ENCODE measurements at places on chromosomes 6 and 20. TPM values are rescaled to one million over a fixed set of nuclear protein-coding genes. Genes with fewer than 3 reads are reported as not detected.
A peak's percentile ranks its signal among the peaks of the same experiment; 100 is the strongest.

DNA sequence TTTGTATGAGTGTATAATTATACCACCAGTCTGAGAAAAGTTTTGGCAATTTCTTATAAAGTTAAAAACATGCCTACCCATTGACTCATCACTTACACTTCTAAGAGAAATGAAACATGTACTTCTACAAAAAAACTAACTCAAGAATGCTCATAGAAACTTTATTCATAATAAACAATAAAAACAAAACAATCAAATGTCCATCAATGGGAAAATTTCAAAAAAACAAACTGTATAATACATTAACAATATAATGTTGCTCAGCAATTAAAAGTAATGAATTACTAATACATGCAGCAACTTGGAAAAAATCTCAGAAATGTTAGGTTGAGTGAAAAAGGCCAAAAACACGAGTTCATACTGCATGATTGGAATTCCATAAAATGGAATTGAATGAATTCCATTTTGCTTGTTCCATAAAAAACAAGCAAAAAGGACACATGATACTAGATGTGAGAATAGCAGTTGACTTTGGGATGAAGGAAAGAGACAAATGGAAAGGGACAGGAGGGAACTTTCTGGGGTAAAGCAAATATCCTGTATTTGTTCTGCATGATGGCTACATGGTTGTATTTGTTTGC, 726.6 kb downstream of the RFPL4B start:
- no peaks in the 10 kb centered on the region for H3K4me1 ChIP-seq
- H3K27ac ChIP-seq: no peak overlapping the region
- no peaks in the 10 kb centered on the region for H3K27me3 ChIP-seq
- H3K36me3 ChIP-seq: no peaks in the 10 kb centered on the region

- no peaks in the 10 kb centered on the region for H3K27me3 ChIP-seq
- DNase-seq: no peak
- no peaks in the 10 kb centered on the region for H3K36me3 ChIP-seq
- no peak overlapping the region for H3K27ac ChIP-seq
Observed at GRCh38 chr6:110746680-110747079, 68.6 kb downstream of the CDK19 start.

- no peaks in the 10 kb centered on the region for H3K36me3 ChIP-seq
- peak overlapping the region; percentile 71 for H3K27ac ChIP-seq
- no peaks in the 10 kb centered on the region for H3K4me1 ChIP-seq
- H3K4me3 ChIP-seq: no peak overlapping the region
- DNase-seq: no peak
- no peaks in the 10 kb centered on the region for H3K27me3 ChIP-seq
Observed at GRCh38 chr20:19120569-19120968, 91.9 kb upstream of the SLC24A3 start.

GRCh38 chr6:134707342-134708031, 242.4 kb downstream of the ALDH8A1 start:
- DNase-seq: peak; percentile 69
- no peaks in the 10 kb centered on the region for H3K36me3 ChIP-seq
- H3K27me3 ChIP-seq: no peaks in the 10 kb centered on the region
- H3K27ac ChIP-seq: no peak overlapping the region
- H3K4me1 ChIP-seq: peaks cover 3% of the 10 kb centered on the region

GRCh38 chr6:143449714-143450452, 612 bp downstream of the ADAT2 start:
- peaks cover 11% of the 10 kb centered on the region for H3K4me1 ChIP-seq
- H3K27ac ChIP-seq: peak overlapping the region; percentile 70
- H3K36me3 ChIP-seq: no peaks in the 10 kb centered on the region
- H3K27me3 ChIP-seq: no peaks in the 10 kb centered on the region
- peak overlapping the region; percentile 56 for H3K4me3 ChIP-seq

DNA sequence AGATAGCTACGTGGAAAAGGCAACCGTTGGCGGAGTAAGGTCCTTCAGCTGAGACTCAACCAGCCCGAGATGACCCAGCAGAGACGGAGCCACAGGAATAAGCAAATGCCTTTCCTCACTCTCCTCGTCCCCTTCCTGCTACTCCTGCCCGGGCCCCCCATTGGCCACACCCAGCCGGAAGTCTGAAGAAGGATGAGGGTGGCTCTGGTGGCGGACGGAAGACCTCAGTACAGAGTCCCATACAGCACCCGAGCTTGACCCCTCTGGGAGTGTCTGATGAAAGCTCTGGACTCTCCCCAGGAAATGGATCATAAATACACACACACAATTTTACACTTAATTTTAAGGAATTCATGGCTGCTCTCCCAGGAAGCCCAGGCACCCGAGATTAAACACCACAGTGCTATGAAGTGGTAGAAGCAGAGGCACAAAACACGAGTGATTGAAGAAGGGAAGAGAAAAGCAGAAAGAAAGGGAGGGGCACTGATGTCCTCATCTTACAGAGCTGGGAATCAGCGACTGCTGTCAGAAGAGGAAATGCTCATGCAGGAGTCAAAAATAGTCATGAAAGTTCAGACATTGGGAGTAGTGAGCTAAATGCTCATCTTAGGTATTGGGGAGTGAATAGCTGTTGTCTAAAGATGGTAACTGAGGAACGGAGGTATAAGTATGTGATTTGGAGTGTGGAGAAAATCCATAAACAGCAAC, 125.6 kb downstream of the BANF2 start:
- H3K27ac ChIP-seq: peak overlapping the region; percentile 88
- no peaks in the 10 kb centered on the region for H3K36me3 ChIP-seq
- DNase-seq: peak; percentile 70
- peaks cover 4% of the 10 kb centered on the region for H3K4me1 ChIP-seq
- no peak overlapping the region for H3K4me3 ChIP-seq
- H3K27me3 ChIP-seq: no peaks in the 10 kb centered on the region

GRCh38 chr20:60236613-60237012, 278.4 kb downstream of the CDH26 start:
- H3K4me1 ChIP-seq: no peaks in the 10 kb centered on the region
- DNase-seq: no peak
- H3K36me3 ChIP-seq: no peaks in the 10 kb centered on the region
- no peaks in the 10 kb centered on the region for H3K27me3 ChIP-seq

The CAP2 gene
- 3.2 TPM for total RNA-seq

- peaks cover 13% of the 10 kb centered on the region for H3K4me1 ChIP-seq
- DNase-seq: no peak
- no peak overlapping the region for H3K27ac ChIP-seq
- H3K27me3 ChIP-seq: no peaks in the 10 kb centered on the region
- H3K4me3 ChIP-seq: no peak overlapping the region
Observed at GRCh38 chr6:38016824-38017223, 197.3 kb downstream of the ZFAND3 start.

The VWA7 gene
- total RNA-seq: not detected

DNA sequence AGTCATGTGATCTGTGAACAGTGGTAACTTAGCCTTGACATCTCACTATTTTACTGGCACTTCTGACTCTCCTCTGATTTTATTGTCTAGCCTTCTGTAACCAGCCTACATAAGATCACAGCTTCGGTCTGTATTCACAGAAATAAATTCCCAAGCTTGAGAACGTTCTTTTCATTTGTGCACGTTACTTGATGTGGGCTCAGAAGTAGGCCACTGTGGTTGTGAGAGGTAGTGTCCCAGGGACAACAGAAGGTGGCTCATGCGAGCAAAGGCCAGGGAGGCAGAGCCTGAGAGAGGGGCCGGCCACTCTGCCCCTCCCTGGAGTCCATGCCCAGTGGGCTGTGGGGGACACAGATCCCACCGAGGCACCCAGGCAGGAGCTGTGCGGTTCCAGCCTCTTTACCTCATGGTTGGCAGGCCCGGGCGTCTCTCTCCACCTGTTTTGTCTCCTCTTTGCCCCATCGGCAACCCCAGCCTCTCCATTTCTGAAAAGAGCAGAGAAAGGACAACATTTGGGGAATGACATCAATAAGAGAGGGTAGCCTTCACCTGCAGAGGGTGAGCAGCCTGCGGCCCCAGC, 207.5 kb upstream of the CST7 start:
- no peak overlapping the region for H3K4me3 ChIP-seq
- DNase-seq: no peak
- no peak overlapping the region for H3K27ac ChIP-seq
- H3K4me1 ChIP-seq: no peaks in the 10 kb centered on the region
- no peaks in the 10 kb centered on the region for H3K27me3 ChIP-seq
- no peaks in the 10 kb centered on the region for H3K36me3 ChIP-seq

The SLC22A16 gene
- not detected for total RNA-seq

The TFAP2A gene
- total RNA-seq: not detected

The HLA-DRA gene
- 966 TPM for total RNA-seq

The COL11A2 gene
- total RNA-seq: not detected

- peak overlapping the region; percentile 57 for H3K4me3 ChIP-seq
- H3K27ac ChIP-seq: peak overlapping the region; percentile 69
- no peaks in the 10 kb centered on the region for H3K36me3 ChIP-seq
- H3K27me3 ChIP-seq: no peaks in the 10 kb centered on the region
- DNase-seq: no peak
- H3K4me1 ChIP-seq: no peaks in the 10 kb centered on the region
Observed at GRCh38 chr6:30260036-30260504, 46.9 kb upstream of the TRIM26 start.

The LY6G6F gene
- not detected for total RNA-seq

DNA sequence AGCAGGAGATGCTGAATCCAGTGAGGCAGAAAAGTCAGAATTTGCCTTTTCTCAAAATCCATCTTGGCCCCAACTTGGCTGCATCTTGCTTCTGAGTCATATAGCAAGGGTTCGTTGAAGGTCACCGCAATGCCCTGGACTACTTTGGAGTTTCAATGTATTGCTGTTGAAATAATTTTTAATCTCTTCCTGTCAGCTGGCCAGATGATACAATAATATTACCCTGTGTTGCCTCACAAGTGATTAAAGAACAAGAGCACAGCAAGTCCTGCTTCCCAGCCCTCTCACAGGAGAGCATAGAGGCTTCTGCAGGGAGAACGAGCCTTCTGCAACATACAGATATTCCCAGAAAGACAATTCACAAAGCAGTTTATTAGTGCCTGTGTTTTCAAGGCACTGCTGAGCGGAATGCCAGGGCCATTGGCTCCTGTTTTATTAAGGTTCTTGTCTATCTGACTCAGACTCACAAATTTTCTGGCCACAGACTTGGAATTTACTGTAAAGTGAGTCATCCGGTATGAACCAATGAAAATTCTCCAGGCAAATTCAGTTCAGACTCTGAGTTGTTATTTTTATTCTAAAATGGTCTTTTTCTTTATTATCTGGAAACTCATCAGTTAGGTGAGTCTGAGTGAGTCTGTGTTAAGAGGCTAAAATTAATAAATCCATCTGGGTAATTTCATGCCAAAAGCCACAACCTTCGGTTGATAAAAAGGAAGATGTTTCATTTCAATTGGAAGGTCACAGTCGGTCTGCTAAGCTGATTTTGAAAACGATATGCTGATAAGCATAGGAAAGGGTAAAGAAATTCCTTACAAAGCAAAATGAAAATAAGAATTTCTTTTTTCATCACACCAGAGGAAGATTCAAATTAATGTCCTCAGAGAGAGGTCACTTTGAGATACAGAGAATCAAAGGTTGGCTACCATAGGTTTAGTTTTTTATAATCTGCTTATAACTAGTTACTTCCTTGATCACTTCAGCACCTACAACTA, 289.4 kb upstream of the STXBP5 start:
- DNase-seq: no peak
- H3K4me1 ChIP-seq: no peaks in the 10 kb centered on the region
- no peaks in the 10 kb centered on the region for H3K36me3 ChIP-seq
- peak overlapping the region; percentile 11 for H3K27ac ChIP-seq
- no peak overlapping the region for H3K4me3 ChIP-seq
- H3K27me3 ChIP-seq: no peaks in the 10 kb centered on the region

The PRRC2A gene
- total RNA-seq: 67.1 TPM

DNA sequence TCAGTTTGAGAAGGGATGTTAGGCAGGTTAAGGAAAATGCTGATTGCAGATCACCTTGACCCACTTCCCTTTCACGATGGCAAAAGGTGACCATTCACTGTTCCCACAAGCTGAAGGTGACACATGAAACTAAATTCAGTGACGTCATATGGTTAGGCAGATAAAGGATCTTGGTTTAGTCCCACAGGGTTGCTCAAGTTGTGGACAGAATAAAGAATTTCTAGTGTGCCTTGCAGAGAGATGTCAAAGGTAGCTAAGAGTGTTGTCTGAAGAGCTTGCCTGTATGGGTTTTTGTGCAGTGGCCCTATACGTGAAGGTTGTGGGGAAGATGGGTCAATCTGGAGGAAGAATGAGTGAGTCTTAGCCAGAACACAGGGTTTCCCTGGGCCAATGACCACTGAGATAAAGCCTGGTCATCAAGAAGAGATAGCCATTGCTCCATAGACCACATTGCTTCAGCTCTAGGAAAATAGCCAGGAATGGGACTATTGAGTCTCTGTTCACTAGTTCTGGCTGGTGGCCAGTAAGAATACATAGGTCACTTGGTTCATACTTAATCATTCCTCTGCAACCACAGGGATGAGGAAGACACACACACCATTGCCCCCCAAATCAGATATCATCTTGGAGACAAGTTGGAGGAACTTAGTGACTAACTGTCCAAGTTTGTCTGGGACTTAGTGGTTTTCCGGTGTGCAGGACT, 148.5 kb upstream of the ATXN1 start:
- H3K4me1 ChIP-seq: no peaks in the 10 kb centered on the region
- H3K27ac ChIP-seq: no peak overlapping the region
- no peak overlapping the region for H3K4me3 ChIP-seq
- no peak for DNase-seq
- no peaks in the 10 kb centered on the region for H3K36me3 ChIP-seq

DNA sequence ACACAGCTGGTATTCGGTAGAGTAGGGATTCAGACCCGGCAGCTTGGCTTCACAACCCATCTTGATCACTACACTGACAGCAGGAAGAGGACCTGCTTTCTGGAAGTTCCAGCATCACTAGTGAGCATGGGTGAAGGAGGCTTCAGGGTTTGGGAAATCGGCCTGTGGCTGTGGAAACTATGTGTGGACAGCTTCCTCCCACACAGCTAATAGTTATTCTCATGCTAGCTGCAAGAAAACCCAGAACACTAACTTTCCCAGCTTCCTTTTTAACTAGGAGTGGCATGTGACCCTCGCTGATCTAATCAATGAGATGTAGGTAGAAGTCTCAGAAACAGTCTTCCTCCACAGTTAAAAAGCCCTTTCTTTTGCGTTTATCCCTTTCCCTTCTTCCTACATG, 36.3 kb upstream of the SIRPA start:
- no peaks in the 10 kb centered on the region for H3K36me3 ChIP-seq
- H3K4me1 ChIP-seq: no peaks in the 10 kb centered on the region
- DNase-seq: no peak
- no peaks in the 10 kb centered on the region for H3K27me3 ChIP-seq
- H3K27ac ChIP-seq: no peak overlapping the region

DNA sequence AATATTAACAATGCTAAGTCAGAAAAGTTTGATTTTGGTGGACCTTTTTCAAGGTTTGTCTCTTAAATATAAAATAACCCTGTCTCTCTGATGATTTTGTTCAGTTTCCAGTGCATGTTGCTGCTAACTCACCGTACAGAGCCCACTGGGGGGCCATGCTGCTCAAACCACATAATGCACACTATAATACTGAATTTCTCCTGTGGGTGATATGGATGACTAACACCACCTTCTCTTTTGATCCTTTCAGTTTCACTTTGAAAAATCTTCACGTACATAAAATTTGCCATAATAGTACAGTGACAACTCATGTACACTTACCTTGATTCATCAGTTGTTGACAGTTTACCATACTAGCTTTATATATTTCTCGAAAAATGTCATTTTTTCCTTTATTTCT, 506.6 kb upstream of the MAN1A1 start:
- H3K36me3 ChIP-seq: no peaks in the 10 kb centered on the region
- H3K27me3 ChIP-seq: no peaks in the 10 kb centered on the region
- no peak overlapping the region for H3K27ac ChIP-seq
- H3K4me3 ChIP-seq: peak overlapping the region; percentile 25
- H3K4me1 ChIP-seq: no peaks in the 10 kb centered on the region

All from Peyer's patch (tissue), 4 donors.